ENCODE measurements at places on chromosomes 16 and 17. TPM values are rescaled to one million over a fixed set of nuclear protein-coding genes. Genes with fewer than 3 reads are reported as not detected.

GRCh38 chr17:61251939-61252865, 147.4 kb upstream of the TBX2 start:
- H3K4me3 ChIP-seq: no peak overlapping the region
- no peaks in the 10 kb centered on the region for H3K36me3 ChIP-seq
- peaks cover 14% of the 10 kb centered on the region for H3K4me1 ChIP-seq
- no peak for DNase-seq
- H3K27me3 ChIP-seq: no peaks in the 10 kb centered on the region

DNA sequence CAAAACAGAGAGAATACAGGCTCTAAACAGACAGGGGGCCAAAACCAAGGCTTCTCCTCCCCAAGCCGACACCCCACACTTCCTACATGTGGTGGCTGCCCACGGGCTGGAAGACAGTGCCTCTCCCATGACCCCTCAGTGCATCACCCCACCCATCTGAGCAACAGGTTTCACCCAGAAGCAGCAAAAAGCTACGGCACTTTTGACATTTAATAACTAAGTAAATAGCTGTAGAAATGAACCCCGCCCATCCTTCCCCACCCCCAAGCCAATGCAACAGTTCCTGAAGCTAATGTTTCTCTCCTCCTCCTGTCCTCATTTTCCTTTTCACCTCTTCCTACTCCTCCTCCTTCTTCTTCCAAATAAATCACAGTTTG, 9.9 kb upstream of the SOX9 start:
- H3K27me3 ChIP-seq: peaks cover 17% of the 10 kb centered on the region
- H3K27ac ChIP-seq: no peak overlapping the region
- no peak overlapping the region for H3K4me3 ChIP-seq
- H3K4me1 ChIP-seq: peaks cover 13% of the 10 kb centered on the region

DNA sequence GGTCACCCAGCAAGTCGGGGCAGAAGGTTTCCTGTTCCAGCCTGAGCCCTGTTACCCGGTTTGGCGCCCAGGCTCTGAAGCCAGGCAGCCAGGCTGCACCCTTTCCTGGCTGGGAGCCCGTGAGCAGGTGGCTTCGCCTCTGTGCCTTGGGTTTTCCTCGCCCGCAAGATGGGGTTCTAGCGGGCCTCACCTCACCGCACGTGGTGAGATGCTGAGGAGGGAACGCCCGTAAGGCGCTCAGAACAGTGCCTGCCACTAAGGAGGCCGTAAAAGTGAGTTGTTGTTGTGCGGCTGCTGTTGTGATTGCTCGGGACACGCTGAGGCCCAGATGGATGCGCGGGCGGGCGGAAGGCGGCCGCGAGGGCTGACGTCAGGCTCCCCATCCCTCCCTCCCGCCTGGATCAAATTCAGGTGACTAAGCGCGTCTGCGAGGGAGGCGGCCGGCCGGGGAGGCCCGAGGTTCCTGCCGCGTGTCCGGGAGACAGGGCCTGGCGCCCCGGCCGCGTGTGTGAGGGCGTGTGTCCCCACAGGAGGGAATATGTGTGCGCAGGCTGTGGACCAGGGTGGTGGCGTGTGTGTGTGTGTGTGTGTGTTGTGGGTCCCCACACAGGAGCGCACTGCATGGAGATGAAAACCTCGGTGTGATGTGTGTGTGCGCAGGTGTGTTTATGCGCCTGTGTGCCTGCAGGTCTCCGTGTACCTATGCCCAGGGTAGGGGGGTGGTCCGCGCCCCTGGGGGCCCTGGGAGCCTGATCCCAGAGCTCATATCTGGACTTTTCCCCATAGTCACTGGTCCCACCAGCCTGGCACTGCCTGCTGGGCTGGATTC, 4.3 kb downstream of the CAMKK1 start:
- no peak for DNase-seq
- no peak overlapping the region for H3K4me3 ChIP-seq
- peak overlapping the region; percentile 33 for H3K27ac ChIP-seq
- no peaks in the 10 kb centered on the region for H3K27me3 ChIP-seq
- H3K36me3 ChIP-seq: peaks cover 29% of the 10 kb centered on the region

DNA sequence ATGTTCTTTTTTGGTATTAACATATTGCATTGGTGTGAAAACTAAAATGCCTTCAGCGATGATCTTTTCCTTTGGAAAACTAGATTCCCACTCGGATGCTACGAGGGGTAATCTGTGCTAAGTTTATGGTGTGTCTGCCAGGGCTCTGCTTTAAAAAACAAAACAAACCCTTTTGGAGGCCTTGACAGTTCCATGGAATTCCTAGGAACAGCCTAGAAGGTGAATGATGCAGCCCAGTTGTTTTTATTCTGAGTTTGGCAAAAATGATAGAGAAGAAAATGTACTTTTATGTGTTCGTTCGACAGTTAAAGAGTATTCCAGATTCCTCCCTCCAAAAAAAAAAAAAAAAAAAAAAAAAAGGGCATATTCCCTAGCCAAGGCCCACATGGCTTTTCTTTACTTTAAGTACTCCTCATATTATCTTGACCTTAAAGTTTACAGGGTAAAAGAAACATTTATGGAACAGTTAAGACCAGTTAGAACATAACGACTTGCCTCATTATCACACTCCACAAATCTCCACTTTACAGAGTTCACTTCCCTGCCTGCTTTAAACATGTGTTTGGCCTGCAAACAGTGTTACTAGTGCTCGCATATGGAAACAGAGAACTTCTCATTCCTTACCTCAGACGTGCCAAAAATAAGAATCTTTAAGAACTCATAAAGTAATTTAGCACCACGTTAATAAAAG, 159.1 kb downstream of the WWOX start:
- no peaks in the 10 kb centered on the region for H3K36me3 ChIP-seq
- H3K4me1 ChIP-seq: no peaks in the 10 kb centered on the region
- H3K27me3 ChIP-seq: no peaks in the 10 kb centered on the region
- H3K4me3 ChIP-seq: no peak overlapping the region
- DNase-seq: peak; percentile 69

DNA sequence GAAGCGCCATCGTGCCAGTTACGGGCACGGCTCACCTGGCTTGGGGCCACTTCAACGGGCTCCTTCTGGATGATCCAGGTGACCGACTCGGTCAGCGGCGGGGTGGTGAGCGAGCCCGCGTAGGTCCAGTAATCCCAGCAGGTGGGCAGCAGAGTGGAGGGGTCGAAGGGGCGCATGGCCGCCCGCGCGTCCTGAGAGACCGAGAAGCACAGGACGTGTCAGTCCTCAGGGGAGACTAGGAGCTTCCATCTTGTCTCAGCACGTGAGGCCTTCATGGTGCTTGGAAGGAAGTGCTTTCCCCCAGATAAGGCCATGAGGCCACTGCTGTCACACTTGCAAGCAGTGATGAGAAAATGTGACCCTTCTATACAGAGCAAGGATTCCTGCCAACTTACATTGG, 22.5 kb upstream of the SLC7A5 start:
- H3K4me1 ChIP-seq: no peaks in the 10 kb centered on the region
- no peaks in the 10 kb centered on the region for H3K36me3 ChIP-seq
- DNase-seq: no peak
- no peaks in the 10 kb centered on the region for H3K27me3 ChIP-seq
- H3K4me3 ChIP-seq: no peak overlapping the region
- no peak overlapping the region for H3K27ac ChIP-seq

DNA sequence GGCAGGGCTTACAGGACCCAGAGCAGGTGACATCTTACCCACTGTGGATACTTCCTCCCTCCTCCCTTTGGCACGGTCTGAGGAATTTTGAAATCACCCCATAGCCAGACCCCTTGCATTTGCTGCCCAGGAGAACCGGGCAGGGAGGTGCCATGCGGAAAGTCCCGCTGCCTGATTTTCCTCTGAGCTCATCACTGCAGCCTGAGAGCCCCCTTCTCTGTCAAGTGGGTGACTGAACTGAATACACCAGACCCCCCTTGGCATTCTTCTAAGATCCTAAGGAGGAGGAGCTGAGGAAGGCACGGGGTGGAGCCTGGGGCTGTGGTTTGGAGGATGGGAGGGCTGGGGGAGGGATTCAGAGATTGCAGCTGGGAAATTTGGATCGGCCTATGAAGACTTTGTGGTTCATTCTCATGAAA, 173.4 kb downstream of the RAB11FIP4 start:
- no peak for DNase-seq
- H3K36me3 ChIP-seq: no peaks in the 10 kb centered on the region
- H3K4me1 ChIP-seq: peaks cover 27% of the 10 kb centered on the region
- no peak overlapping the region for H3K4me3 ChIP-seq
- H3K27me3 ChIP-seq: peaks cover 23% of the 10 kb centered on the region
- H3K27ac ChIP-seq: no peak overlapping the region

- no peak for DNase-seq
- no peaks in the 10 kb centered on the region for H3K27me3 ChIP-seq
- no peak overlapping the region for H3K27ac ChIP-seq
- no peaks in the 10 kb centered on the region for H3K4me1 ChIP-seq
- no peak overlapping the region for H3K4me3 ChIP-seq
- H3K36me3 ChIP-seq: no peaks in the 10 kb centered on the region
Measured at GRCh38 chr17:29802246-29802645, 127.8 kb downstream of the SSH2 start.

GRCh38 chr17:73643852-73644144, 447 bp downstream of the SDK2 start:
- H3K27me3 ChIP-seq: peaks cover 10% of the 10 kb centered on the region
- peak overlapping the region; percentile 74 for H3K4me3 ChIP-seq
- peaks cover 80% of the 10 kb centered on the region for H3K4me1 ChIP-seq

The C17orf113 gene
- total RNA-seq: 3.1 TPM

The CCR7 gene
- total RNA-seq: 0.20 TPM

The ANKS4B gene
- total RNA-seq: not detected

Data from spinal cord (tissue), 10 donors.